Cortex of kidney (tissue), 1 donor: ENCODE measurements at places on chromosomes 13 and 19.

DNA sequence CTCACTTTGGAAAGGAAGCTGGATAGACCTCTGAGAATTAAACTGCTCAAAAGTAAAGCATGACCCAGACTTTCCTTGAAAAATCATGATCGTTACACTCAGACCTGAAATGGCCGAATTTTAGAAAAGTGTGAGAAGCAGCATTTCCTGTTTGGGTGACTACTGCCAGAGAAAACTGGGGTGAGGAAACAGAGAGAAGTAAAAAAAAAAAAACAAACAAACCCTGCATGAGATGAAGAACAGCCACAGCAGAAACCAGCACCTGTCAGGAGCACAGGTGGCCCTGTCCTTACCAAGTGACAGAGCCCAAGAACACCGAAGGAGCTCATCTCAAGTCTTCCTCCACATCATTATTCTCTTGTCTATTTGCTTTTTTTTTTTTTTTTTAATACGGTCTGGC, 12.0 kb upstream of the ADPRHL1 start:
- DNase-seq = no peak

DNA sequence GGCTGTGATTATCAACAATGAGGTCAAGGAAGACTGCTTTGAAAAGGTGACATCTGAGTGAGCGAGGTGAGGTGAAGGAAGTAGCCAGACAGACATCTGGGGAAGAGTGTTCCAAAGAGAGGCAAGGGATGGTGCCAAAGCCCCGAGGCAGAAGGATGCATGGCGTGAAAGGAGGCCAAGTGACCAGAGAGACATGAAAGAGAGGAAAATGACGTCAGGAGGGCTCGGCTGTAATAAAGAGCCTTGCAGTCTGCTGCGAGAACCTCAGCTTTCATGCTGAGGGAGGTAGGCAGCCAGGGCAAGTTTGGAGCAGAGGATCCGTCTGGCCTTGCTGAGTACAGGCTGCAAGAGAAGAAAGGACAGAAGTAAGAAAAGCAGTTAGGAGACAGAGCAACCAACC, 50.8 kb downstream of the FOXO1 start:
- no peak for DNase-seq

DNA sequence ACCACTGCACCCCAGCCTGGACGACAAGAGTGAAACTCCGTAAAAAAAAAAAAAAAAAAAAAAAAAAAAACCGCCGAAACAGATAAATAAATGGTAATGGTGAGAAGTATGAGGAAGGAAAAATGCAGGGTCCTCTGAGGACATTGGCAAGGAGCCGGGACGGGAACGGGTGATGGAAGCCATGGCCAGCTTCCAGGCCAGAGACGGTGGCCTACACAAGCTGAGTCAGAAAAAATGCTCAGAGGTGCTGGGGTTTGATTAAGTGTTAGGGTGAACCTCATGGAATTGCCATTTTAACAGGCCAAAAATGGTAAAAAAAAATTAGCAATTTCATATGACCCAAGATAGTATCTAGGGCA, 866 bp upstream of the ZSWIM4 start:
- DNase-seq = no peak

DNA sequence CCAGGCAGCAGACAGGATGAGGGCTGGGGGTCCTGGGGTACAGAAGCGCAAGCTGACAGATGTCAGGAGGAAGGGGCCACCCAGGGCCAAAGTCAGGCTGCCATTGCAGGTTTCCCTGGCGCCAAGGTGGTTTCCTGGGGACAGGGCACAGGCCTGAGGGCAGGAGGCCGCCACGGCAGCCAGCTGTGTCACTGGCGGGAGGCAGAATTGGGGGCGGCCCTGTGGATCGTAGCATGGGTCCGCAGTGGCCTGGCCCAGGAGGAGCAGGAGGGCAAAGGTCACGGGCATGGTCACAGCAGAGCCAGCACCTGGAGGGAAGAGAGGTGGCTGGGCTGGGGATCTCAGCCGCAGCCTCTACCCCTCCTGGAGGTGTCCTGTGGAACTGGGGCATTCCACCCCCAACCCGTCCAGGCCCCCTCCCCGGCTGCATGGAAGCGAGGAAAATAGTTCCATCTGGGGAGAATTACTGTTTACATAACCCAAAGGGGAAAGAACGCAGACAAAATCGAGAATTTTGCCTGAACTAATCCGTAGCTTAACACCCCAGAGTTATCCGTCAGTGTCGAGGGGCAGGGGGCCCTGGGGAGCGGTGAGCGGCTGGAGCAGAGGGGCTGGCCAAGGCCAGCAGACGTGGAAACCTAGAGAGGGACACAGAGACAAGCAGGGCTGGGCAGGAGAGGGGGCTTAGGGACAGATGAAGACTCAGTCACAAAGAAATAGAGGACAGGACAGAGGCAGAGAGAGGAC, 1.9 kb downstream of the NTN5 start:
- DNase-seq = no peak

GRCh38 chr13:83884141-83884540, 1.9 kb upstream of the SLITRK1 start:
- DNase-seq = no peak

DNA sequence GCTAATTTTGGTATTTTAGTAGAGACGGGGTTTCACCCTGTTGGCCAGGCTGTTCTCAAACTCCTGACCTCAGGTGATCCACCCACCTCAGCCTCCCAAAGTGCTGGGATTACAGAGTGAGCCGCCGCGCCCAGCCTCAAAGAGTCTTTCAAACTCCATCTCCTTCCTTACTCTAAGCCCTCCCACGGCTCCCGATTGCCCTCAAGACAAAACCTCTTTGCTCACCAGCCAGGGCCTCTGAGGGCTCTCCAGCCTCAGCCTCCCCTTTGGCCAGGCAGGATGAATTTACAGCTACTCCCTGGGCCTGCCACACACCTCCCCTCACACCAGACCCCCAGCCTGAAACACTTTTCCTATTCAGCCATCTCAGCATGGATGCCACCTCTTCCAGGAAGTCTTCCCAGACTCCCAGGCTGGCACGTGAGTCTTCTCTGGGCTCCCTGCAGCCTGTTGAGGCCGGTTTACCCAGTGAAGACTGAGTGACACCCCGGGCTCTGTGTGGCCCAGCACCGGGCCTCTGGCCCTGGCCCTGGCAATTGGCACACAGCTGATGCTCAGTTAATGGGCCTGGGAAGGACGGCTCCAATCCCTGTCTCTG, 7.6 kb downstream of the PRSS57 start:
- no peak for DNase-seq

DNA sequence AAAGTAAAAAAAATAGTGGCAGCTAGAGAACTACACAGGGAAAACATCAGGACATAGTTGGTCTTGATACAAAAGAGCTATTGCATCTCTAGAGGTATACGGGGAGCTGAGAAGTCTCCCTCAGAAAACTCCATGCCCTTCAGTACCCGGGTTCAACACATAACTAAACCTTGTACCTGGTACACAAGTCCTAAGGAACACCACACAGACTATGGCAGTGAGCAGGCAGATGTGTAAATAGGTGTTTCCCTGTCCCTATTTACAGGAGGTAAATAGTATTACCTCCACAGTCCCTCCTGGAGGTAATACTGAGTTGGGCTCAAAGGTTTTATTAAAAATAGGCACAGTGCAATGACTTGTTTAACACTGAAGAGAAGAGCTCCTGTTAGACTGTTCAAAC, 5.9 kb downstream of the FGF14 start:
- no peak for DNase-seq

DNA sequence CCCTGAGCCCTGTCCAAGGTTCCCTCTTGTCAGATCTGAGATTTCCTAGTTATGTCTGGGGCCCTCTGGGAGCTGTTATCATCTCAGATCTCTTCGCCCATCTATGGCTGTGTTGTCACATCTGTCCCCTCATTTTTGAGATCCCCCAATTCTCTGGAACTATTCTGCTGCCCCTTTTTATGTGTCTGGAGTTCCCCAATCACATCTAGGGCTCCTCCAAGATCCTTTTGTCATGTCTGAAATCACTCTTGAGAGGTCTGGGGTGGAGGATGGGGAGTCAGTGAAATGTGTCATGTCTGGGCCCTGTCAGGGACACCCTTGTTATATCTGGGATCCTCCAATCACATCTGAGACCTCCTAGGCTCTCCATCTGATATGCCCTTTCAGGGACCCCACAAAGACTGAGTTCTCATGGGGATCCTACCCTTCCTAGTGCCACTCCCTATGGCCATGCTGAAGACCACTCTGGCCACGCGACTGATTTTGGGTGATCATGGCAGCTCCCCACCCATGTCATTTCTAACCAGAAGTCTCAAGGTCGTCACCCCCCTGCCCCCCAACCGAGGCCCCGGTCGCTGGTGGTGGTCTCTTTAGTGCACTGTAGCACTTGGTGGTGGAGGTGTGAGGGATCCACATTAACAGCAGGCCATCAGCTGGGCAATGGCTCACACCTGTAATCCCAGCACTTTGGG, 3.8 kb upstream of the MYBPC2 start:
- DNase-seq = no peak

DNA sequence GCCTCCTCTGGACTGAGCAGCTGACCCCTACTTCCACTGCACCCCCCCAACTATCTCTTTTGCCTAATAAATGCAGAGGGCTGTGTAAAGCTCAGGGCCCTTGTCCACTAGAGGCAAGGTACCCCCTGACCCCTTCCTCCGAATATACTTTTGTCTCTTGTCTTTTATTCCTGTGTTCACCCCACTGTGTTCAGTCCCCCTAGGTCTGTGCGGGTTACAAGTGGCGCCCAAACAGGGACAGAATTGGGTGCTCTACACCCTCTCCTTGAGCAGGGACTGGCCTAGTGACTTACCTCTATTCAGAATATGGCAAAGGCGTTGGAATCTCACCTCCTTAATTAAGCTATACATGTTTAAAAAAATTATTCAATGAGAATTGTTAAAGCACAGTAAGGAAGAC, 15.0 kb downstream of the ZNF350 start:
- DNase-seq = no peak

DNA sequence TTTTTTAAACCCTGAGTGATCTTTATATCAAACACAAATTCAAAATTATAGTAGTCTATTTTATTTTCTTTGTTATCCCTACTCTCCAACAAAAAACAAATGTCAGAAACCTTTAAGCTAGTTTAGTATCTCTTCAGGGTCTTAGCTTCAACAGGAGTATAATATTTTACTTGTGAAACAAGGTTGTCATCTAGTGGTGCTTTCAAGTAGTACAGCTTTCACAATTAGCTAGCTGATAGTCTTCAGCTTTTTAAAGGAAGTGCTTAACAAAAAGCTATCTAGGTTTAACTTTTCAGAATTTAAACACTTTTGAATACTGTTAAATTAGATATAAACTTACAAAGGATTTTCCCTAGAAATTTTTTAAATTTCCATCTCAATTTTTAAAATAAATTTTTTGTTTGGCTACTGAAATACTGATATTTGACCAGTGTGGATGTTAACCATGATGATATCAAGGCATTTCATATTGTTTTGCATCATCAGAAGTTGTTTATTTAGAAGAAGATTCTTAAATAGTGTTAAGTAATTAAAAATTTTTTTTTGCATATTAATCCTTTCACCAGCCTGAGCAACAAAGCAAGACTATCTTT, 34.2 kb downstream of the TDRD3 start:
- no peak for DNase-seq

GRCh38 chr13:26538363-26539317, 18.8 kb upstream of the WASF3 start:
- no peak for DNase-seq

DNA sequence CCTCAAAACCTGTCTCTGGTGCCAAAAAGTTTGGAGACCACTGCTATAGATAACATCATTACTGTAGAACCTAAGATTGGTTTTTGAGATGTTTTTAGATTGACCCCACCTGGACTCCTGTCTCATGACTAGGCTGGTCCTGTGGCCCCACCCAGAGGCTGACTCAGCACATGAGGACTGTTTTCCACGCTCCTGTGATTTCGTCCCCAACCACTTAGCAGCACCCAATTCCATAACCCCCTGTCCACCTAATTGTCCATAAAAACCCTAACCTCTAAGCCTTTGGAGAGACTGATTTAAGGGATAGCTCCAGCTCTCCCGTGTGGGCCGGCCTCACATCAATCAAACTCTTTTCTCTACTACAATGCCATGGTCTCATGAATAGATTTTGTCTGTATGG, 25.6 kb upstream of the GAS6 start:
- no peak for DNase-seq

- DNase-seq = no peak
Observed at GRCh38 chr13:73754727-73755292, 379.4 kb downstream of the KLF12 start.

DNA sequence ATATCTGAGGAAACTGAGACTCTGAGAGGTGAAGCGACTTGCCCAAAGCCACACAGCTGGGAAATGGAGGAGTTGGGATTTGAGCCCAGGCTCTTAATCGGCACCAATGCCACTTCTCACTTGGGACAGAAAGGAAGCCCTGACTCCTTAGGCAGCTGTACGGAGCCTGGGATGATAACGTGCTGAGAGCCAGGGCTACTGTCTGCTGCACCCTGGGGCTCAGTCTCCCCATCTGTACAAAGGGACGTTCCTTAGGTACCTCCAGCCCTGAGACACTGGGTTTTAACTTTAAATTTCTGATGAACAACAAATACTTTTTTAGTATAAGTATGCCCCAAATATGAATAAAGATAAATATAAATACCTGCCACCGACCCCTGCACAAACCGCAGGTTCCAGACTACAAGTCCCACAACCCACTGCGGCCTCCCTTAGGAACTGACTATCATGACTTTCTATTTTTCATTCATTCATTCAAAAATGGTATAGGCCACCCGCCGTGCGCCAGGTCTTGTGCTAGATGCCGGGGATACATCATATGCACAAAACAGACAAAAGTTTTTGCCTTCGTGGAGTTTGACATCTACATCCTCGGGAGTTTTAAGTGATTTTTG, 776 bp upstream of the NCLN start:
- DNase-seq = no peak

DNA sequence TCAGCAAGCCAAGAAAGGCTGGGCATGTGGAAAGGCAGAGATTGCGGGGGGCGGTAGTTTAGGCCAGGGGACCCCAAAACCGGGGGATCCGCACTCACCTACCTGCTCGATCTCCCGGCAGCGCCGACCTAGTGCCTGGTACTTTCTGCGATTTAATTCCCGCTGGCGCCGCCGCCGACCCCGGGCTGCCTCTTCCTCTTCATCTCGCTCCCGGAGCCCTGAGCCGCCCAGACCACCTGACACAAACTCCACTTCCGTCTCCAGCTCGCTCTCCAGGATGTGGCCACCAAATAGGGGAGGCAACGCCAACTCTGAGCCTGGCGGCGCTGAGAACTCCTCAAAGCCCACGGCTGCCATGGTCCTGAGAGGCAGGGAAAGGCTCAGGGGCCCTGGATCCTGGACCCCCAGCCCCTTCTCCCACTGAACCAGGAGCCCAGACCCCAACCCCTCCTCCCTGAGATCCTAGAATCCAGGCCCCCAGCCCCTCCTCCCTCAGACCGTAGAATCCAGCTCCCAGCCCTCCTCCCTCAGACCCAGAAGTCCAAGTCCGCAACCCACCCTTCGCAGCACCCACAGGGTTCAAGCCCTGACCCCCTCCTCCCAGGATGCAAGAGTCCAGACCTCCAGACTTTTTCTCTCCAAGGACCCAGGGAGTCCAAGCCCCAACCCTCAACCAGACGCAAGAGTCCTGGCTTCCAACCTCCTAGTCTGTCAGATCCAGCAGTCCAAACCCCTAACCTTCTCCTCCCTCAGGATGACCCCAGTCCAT, 933 bp downstream of the TFPT start:
- no peak for DNase-seq
